ENCODE measurements at places on chromosomes 3 and 15.

DNA sequence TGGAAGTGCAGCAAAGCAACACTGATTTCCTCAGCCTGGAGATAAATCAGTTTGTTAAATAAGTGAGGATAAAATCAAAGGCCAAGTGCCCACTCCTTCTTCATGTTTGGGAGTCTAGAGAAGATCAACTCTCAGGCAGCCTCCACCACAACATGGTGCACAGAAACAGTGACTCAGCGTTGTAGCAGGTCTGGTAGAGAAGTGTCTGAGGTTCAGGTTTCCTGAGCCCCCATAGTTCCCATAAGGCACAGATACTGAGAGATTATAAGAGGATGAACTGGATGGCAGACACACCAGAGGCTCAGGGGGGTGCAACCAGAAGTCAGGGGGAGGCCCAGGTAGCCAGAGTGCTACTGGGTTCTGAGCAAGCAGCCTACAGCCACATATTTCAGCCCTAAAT lies 166.7 kb downstream of the FRMD5 start:
- H3K27ac ChIP-seq, result no peak overlapping the region
- no peaks in the 10 kb centered on the region for H3K4me1 ChIP-seq
- H3K27me3 ChIP-seq, result peaks cover 62% of the 10 kb centered on the region
- DNase-seq, result no peak
- H3K4me3 ChIP-seq, result no peak overlapping the region

- no peak for DNase-seq
- H3K4me1 ChIP-seq, result no peaks in the 10 kb centered on the region
- peaks cover 20% of the 10 kb centered on the region for H3K27me3 ChIP-seq
- no peak overlapping the region for H3K27ac ChIP-seq
These were observed 65.7 kb upstream of the ALDH1L1 start for GRCh38 chr3:126245811-126246727.

GRCh38 chr15:75809986-75810750 lies 33.1 kb upstream of the UBE2Q2 start:
- peaks cover 11% of the 10 kb centered on the region for H3K27me3 ChIP-seq
- no peak for DNase-seq
- H3K4me3 ChIP-seq, result no peak overlapping the region
- peaks cover 2% of the 10 kb centered on the region for H3K4me1 ChIP-seq
- H3K27ac ChIP-seq, result no peak overlapping the region

DNA sequence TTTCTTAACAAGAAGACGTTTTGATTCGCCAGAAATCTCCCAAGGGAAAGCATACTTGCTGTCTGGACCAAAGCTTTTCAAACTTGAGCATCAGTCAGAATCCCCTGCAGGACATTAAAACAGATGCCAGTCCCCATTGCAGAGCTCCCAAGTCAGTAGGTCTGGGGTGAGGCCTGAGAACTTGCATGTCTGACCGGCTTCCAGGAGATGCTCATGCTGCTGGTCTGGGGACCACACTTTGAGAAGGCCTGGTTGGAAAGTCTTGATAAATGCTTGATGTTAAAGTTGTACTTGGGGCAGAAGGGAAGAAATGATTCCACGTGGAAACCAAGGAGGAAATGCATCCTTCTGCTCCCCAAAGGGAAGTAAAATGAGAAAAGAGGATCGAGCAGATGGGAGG lies 24.3 kb upstream of the CAV3 start:
- no peaks in the 10 kb centered on the region for H3K36me3 ChIP-seq
- no peak overlapping the region for H3K27ac ChIP-seq
- H3K4me1 ChIP-seq, result no peaks in the 10 kb centered on the region
- no peak overlapping the region for H3K4me3 ChIP-seq
- H3K27me3 ChIP-seq, result no peaks in the 10 kb centered on the region

GRCh38 chr3:108661699-108662098 lies 72.2 kb downstream of the DZIP3 start:
- H3K4me1 ChIP-seq, result peaks cover 12% of the 10 kb centered on the region
- H3K36me3 ChIP-seq, result peaks cover 20% of the 10 kb centered on the region
- H3K27me3 ChIP-seq, result no peaks in the 10 kb centered on the region
- H3K4me3 ChIP-seq, result no peak overlapping the region

DNA sequence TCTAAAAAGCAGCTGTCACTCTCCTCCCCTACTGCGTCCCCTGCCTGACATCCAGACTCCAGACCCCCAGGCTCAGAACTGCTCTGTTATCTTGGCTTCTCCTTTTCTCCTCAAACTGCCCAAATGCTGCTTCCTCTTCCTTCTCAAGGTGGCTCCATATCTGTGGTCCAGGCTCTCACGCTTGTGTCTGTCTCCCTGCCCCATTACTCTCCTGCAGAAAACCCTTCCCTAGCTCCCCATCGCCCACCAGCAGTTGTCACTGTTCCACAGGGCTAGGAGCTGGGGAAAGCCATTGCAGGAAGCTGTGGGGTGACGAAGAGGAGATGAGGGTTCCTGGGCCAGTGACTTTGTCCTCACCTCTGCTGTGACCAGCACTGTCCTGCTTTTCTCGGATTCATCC lies 30.7 kb upstream of the CGNL1 start:
- peaks cover 3% of the 10 kb centered on the region for H3K27me3 ChIP-seq
- H3K36me3 ChIP-seq, result no peaks in the 10 kb centered on the region
- no peaks in the 10 kb centered on the region for H3K4me1 ChIP-seq

DNA sequence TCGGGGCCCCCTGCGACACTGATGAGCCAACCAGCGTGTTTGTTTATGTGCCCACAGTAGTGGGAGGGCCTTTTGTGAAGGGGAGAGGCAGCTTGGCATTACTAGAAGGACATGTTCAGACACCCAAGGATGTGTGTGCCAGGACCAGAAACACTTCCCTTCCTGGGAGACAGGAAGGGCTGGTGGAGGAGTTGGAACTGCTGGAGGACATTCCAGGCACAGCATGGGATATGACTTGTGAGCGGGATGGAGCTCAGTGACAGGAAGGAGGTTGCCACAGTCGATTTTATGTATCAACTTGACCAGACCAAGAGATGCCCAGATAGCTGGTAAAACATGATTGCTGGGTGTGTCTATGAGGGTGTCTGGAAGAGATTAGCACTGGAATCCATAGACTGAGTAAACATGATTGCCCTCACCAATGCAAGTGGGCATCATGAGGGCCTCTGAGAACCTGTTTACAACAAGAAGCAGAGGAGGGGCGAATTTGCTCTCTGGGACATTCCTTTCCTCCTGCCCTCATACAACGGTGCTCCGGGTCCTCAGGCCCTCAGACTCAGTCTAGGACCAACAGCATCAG lies 106.4 kb upstream of the TLE3 start:
- H3K27ac ChIP-seq, result no peak overlapping the region
- no peaks in the 10 kb centered on the region for H3K4me1 ChIP-seq
- H3K27me3 ChIP-seq, result peaks cover 24% of the 10 kb centered on the region
- no peak for DNase-seq

- H3K36me3 ChIP-seq, result peaks cover 3% of the 10 kb centered on the region
- no peak overlapping the region for H3K27ac ChIP-seq
- no peak overlapping the region for H3K4me3 ChIP-seq
- H3K27me3 ChIP-seq, result peaks cover 22% of the 10 kb centered on the region
- H3K4me1 ChIP-seq, result peaks cover 9% of the 10 kb centered on the region
These were observed 325.0 kb downstream of the SATB1 start for GRCh38 chr3:18100121-18100520.

DNA sequence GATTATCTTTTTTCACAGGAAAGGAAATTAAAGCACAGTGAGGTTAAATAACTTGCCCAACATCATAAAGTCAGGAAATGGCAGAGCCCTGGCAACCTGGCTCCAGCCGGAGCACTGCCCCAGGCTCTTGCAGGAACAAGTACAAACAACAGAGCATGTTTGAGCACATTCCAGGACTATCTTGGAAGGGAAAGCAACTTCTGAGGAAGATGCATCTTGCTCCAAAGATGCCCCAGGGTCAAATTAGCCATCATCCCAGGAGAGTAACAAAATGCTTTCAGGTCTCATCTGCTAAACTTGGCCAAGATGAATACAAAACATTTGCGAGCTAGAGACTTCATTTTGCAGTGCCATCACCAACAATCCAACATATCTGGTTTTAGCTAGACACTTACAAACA lies 162.4 kb upstream of the LRRN1 start:
- H3K27me3 ChIP-seq, result no peaks in the 10 kb centered on the region
- no peak for DNase-seq
- no peak overlapping the region for H3K4me3 ChIP-seq
- no peaks in the 10 kb centered on the region for H3K4me1 ChIP-seq
- no peaks in the 10 kb centered on the region for H3K36me3 ChIP-seq
- H3K27ac ChIP-seq, result no peak overlapping the region

DNA sequence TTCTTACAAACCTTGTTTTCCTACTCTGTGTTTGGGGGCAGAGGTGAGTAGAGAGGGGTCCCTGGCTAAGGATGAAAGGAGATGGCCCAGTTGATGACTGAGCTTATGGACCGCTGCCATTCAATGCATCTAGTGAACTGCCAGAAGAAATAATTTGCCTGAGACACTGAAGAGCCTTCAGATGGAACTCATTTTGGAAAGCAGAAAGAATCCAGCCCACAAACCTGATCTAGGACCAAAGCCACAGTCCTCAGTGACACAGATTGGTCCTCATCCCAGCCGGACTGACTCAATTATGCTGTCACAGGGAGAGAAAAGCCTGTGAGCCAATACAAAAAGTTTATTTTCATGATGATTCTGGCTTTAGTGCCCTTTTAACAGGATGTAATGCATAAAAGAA lies 82.7 kb downstream of the CD47 start:
- peaks cover 10% of the 10 kb centered on the region for H3K27me3 ChIP-seq
- no peaks in the 10 kb centered on the region for H3K36me3 ChIP-seq
- no peak overlapping the region for H3K27ac ChIP-seq
- H3K4me3 ChIP-seq, result no peak overlapping the region

DNA sequence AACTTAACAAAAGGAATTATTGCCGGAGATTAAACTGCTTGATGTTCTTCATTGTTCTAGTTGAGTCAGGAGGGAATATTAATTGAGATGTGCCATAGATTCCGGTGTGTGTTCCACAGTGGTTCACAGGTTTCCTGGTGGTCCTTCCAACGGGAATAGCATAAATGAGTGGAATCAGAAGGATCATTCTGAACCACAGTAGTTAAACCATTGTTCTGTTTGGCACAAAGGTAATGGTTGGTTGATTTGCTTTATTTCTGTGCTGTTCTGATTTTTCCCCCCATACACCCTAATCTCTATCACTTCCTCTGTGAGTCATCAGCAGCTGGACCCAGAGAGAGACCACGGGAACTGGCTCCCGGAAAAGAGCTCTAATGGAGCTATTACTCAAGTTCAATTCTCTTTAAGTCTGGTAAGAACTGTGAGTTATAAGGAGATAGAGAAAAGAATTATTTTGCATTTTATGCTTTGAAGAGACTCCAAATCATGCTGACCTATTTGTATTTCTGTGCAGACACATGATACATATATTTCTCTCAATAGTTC lies 627.2 kb downstream of the ZIC1 start:
- no peak overlapping the region for H3K27ac ChIP-seq
- H3K4me3 ChIP-seq, result no peak overlapping the region
- no peak for DNase-seq

DNA sequence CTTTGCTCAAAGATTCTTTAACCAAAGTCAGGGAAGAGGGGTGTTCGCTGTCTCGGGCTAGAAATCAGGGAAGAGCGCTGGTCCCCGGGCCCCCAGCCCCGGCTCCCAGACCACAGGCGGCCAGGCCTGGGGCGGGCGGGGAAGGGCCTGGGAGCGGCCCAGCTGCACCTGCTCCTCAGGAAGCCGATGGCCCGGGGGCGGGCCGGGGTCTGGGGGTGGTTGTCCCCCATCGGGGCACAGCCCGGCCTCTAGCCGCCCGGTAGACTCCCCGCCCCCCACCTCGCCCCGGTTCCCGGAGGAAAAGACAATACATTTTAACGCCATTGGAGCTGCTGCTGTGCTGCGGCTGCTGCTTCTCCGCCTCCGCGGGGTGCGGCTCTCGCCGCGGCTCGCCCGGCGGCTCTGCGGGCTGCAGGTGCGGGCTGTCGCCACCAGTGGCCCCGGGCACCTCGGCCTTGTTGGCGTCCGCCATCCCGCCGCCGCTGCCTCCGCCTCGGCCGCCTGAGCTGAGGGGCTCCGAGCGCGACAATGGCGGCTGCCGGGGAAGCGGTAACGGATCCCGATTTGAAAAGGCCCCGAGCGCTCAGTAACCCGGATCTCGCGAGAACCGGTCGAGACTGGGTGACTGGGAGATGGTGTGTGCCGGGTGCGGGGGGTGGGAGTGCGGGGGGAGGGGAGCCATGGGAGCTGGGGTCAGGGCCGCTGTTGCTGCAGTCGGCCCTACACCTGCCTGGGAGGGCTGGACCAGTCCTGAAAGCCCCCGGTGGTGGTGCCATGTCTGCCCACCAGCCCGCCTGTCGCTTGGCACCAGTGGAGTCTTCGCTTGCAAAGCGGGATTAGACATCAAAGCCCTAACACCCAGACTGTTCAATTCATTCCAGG lies at the start of gene MYEF2:
TSS of gene MYEF2 (minus strand) at position 530 of the 882 bp plus-strand sequence. CDS start at position 472, 58 bp downstream.
- H3K27ac ChIP-seq, result peak within 1 kb of the TSS; percentile 89
- peaks cover 34% of the 10 kb centered on the region for H3K27me3 ChIP-seq
- peaks cover 11% of the 10 kb centered on the region for H3K36me3 ChIP-seq
- H3K4me3 ChIP-seq, result peak within 1 kb of the TSS; percentile 80

DNA sequence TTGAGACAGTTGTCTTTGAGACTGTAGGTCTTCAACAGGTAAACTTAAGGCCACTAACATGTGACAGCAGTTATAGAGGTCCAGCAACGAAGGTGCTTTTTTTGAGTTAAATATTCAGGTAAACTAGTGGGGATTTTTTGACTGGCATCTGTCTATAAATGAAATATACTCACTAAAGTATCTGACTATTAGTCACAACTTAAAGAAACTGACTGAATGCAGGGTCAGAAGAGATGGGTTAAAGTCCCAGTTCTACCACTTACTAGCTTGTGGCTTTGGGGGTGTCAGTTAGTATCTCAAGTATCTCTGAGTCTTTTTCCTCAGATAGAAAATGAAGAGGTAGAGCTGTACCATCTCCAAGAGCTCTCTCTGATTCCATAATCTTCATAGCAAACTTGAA lies 18.0 kb downstream of the MIX23 start:
- H3K36me3 ChIP-seq, result peaks cover 34% of the 10 kb centered on the region
- no peak overlapping the region for H3K4me3 ChIP-seq
- DNase-seq, result no peak
- H3K27me3 ChIP-seq, result no peaks in the 10 kb centered on the region
- H3K27ac ChIP-seq, result peak overlapping the region; percentile 84

DNA sequence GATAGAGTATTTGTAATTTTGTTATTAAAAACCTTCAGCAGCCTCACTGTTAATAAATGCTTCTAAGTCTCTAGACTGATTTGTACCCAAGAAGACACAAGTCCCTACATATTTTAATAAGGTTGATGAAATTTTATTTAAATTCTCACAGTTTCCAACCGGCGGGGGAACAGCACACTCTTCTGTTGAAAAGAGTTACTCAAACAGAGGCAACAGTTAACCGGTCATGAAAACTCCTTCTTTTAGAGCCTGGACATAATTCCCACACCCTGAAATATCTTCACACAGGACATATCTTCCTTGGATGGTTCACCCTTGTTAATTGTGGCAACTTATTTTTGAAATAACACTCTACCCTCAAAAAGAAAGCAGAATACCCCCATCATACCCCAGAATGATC lies 278.8 kb downstream of the FOXP1 start:
- H3K27me3 ChIP-seq, result peaks cover 22% of the 10 kb centered on the region
- H3K27ac ChIP-seq, result no peak overlapping the region
- peaks cover 63% of the 10 kb centered on the region for H3K4me1 ChIP-seq
- H3K4me3 ChIP-seq, result peak overlapping the region; percentile 66

All from activated CD8-positive, alpha-beta memory T cell treated with anti-CD3 and anti-CD28 coated beads, Interleukin-2, amount 10 ng/mL, durations not matched to agents 7 days and 5 days (primary cell).